ENCODE measurements at places on chromosomes 4 and X.
A peak's percentile ranks its signal among the peaks of the same experiment; 100 is the strongest.

DNA sequence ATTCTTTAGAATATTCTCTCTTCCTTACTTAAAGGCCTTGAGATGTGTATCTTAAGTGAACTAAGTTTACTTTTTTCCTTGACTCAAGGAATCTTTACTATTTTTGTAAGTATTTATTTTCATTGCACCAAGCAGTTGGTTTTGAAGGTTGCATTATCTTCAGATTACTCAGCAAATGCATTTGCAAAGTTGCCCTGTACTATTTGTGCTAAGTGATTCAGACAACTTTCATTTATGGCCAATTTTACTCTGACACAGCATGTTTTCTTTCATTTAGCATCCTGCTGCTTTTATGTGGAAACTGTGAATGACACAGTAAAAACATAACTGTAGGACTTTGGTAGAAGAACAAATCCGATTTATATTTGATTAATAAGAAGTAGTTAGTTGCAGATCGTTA, 191.0 kb downstream of the CCSER1 start:
- no peak for DNase-seq

DNA sequence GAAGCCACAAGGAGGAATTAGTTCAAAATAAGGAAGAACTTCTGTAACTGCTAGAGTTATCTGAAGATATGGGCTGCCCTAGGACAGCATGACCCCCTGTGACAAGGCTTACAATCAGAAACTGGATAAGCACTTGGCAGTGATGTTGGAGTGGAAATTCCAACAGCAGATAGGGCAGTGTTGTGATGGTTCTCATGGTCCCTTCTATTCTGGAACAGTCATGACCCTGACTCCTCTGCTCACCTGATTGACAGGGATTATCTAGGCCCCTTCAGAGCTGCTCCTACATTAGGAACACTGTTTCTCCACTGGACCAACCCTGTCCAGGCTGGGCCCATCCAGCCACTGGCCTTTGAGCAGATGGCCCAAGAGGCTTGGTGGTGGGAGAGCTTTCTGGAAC, 17.9 kb downstream of the NALF2 start:
- DNase-seq, result no peak

GRCh38 chrX:103404231-103405008, 28.1 kb downstream of the BEX3 start:
- peak; percentile 68 for DNase-seq

DNA sequence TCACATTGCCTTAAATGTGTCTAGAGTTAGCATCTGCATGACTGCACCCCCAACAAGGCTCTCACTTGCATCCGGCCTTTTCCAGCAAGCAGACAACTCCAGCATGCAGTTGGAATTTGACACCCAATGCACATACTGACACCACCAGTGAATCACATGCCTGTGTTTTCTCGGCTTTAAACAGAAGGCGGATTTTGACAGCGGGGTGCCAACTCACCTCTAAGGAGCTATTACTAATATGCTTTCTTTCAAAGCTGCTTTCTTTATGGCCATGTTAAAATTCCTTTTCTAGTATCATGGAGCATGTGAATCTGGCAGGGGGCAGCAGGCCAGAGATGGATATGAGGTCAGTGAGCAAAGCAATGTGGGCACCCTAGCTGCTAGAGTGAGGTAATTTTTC, 78.0 kb upstream of the CLNK start:
- no peak for DNase-seq

GRCh38 chrX:150219374-150220185, 143.5 kb upstream of the MAMLD1 start:
- no peak for DNase-seq

- peak; percentile 55 for DNase-seq
These were observed 33.9 kb upstream of the STIM2 start for GRCh38 chr4:26826721-26827120.
